ENCODE measurements at places on chromosomes 5 and 9.

DNA sequence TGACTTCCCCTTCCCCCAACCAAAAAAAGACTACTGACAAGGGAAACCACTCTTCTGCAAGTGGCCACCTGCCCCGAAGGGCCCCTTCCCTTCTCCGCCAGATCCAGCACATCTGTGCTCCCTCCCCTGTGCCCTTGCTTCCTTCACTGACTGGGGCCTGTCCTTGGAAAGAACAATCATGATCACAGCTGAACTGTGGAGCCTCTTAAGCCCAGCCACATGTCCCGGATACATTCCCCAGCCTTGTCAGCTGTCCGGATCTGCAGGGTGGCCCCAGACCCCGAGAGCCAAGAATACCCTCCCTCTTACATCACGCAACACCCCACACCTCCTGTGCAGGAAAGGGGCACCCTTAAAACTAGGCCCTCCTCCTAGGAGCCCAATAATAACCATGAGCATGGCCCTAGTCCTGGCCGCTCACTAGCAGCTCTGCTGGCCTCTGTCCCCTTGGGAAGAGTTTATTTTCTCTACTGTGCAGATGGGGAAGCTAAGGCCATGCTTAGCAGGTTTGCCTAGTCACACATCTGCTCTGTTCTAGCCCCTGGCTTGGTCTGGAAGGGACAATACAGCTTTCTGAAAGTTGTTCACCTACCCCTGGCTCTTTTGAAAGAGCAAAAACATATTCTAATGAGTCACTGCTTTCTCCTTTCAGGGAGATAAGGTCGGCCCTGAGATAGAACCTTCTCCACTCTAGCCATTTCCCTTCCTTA, 3.8 kb downstream of the SPRY4 start:
- DNase-seq = no peak

GRCh38 chr5:39178861-39179260, 40.5 kb downstream of the FYB1 start:
- no peak for DNase-seq

GRCh38 chr5:58787987-58788386, 205.1 kb downstream of the RAB3C start:
- no peak for DNase-seq

DNA sequence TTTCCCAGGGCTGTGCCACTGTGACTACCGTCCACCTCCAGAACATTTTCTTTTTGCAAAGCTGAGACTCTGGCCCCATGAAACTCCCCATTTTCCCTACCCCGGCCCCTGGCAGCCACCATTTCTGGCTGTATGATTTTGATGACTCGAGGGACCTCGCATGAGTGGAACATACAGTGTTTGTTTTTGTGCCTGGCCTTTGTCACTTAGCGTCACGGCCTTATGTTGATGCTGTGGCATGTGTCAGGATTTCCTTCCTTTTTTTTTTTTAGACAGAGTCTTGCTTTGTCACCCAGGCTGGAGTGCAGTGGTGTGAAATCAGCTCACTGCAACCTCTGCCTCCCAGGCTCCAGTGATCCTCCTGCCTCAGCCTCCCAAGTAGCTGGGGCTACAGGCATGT, 42.7 kb downstream of the ASS1 start:
- no peak for DNase-seq

DNA sequence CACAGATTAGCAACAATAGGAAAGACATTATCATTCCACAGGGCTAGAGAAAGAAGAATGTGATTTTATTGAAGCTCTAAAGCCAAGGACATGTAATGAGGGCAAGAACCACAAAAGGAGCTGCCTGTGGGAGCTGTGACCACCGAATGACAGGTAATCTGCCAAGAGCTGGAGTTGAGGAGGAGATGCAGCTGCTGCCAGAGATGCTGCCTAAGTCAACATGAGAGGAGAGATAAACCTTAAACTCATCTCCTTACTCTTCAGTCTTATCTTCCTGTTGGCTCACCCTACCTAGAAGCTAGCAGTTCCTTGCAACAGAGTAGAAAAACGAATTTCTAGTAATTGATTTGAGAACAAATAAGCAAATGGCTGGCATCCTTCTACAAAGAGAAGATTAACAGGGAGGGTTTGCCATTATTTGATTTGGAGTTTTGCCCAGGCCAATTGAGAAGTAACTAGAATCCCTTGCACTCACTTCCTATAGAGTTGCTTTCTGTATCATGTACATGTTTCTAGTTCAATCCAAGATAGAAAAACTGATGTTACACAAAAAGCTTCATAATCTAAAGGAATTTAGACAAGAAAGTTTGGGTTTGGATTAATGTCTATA, 539.2 kb downstream of the TLE1 start:
- no peak for DNase-seq

GRCh38 chr9:69323861-69324260, 1.2 kb upstream of the ENTREP1 start:
- no peak for DNase-seq

- DNase-seq = no peak
Observed at GRCh38 chr9:92725266-92725545, 39.4 kb downstream of the BICD2 start.

DNA sequence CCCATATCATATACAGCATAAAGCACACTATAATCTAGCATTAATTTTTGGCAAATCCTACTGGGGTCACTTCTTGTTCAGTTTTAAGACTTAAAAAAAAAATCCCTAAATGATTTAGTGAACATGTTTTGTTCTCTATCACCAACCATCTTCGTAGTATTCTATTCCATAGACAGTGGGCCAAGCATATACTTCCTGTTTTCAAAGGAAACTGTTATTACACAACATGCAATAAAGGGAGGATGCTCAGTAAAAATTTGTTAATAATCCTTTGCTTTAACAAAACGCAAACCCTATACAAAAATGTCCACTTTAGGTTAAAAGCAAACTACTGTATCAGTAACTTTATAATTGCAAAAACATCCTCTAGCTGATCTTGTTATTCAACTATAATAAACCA, 13.0 kb downstream of the CCNH start:
- DNase-seq = no peak

DNA sequence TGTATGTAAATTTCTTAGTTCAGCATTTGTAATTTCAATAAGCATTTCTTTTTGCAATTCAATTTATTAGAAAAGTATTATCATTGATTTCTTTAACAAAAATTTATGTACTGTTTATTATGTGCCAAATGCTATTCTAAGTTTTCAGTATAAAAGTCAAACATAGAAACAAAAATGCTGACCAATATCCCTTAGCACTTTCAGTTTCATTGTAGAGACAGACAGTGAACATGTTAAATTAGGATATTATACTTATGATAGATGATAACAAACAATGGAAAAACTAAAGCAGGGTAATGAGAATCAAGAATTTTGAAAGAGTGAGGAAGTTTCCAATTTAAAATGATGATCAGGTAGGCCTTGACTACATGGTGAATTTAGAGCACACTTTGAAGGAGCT, 1106.0 kb downstream of the TAF11L14 start:
- no peak for DNase-seq

DNA sequence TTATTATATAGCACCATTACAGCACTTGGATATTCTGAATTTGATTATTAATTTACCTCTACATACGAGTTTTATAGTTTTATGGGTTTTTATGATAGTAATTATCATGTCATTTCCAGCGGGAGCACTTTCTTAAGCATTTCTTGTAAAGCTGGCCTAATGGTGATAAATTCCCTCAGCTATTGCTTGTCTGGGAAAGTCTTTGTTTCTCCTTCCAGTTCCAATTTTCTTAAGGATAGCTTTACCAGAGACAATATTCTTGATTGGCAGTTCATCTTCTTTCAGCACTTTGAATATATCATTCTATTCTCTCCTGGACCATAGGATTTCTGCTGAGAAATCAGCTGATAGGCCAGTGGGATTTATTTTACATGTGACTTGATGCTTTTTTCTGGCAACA, 505.4 kb downstream of the TMEM232 start:
- DNase-seq = no peak

- no peak for DNase-seq
Observed at GRCh38 chr5:151038412-151038745, 18.0 kb downstream of the GPX3 start.

DNA sequence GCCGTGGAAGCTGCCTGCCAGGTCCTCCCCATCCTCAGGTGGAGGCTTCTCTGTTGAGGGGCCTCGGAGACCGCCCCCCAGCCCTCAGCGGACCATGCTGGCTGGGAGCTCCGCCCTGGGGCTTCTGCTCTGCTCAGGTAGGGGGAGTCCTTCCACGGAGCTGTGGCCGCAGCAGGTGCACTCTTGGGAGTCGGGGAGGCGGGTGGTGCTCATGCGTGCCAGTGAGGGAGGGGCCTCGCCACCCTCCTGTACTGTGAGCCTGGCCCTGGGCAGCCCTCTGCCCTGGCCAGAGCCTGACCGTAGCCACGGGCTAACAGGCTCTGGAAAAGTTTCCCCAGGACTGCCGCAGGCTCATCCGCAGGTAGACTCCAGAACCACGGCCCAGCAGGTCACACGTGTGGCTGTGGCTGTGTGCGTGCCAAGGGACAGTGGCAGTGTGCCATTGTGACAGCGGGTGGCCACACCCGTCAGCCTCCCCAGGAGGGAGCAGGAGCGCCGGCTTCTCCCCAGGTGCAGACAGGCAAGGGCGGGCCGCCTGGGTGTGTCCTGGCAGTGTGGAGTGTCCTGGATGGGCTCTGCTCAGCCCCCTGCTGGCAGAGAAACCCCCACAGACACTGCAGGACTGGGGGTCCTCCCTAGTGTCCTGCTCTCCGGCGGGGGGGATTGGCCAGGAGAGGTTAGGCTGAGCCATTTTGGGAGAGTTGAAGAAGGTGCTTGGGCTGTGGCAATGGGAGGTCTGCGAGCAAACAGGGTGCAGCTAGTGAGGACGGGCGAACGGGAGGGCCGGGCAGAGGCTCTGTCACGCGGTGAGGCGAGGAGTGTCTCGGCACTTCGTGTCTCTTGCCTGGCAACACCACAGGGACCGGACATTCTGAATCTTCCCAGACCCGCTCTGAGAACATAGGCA, 29.5 kb downstream of the TPPP start:
- DNase-seq = no peak

DNA sequence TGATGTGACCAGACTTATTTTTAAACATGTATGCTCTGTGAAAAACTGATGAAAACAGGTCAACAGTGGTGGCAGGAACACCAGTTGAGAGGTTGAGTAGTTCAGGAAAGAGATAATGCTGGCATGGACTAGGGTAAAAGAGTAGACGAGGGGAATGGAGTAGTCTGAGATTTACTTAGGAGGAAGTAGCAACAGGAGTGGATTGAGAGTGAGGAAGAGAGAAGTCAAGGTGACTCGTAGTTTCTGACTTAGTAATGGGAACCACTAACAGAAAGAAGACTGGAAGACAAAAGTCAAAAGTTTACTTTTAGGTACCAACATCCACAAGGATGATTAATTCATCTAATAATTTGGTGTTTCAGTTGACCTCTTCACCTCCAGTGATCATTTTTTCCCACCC, 3.6 kb downstream of the SRA1 start:
- no peak for DNase-seq

DNA sequence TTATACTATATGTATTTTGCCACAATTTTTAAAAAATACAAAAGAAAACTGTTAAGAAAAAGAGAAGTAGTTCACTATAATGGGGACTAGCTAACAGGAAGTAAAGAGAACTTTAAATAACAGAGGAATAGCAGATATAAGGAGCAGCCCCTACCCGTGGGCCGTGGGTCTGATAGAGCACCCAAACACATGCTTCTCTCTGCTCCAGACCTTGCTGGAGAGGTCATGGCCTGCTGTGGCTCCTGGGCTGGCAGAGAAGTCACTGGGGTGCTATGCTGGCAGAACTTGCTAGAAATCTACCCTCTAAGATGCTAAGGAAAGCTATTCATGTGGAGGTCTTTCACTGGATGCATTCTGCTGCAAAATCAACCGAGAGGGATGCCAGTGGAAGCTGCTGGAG, 10.0 kb upstream of the TNFAIP8 start:
- no peak for DNase-seq

GRCh38 chr9:137748311-137748710, 129.3 kb upstream of the CACNA1B start:
- DNase-seq = no peak

GRCh38 chr9:104842698-104843097, 78.8 kb downstream of the NIPSNAP3B start:
- no peak for DNase-seq

- DNase-seq = no peak
Observed at GRCh38 chr9:137128862-137129455, 10.0 kb upstream of the GRIN1 start.

DNA sequence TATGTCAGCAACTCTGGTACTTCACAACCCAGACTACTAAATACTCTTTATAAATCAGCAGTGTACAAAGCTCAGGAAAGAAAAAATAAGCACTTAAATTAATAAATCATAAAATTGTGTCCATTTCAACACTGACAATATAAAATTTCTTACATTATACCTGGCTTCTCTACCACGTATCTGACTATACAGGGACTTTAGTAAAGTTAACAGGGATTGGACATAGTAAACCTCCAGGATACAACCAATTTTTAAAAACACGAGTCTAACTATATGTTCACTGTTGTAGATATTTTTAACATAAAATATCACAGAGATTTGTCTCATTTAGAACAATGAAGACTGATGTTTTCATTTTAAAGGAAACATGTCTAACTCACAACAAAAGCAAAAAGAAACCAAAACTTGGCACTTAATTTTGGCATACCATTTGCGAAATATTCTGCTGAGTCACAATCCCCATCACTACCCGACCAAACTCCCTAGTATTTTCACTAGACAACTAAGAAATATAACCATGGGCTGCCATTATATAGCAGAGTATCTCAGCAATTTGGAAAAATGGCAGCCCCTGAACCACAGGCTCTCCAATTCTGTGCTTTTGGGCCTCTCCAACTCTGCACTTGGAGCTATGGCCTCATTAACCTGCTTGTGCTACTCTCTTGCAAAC, 14.4 kb downstream of the FAM169A start:
- DNase-seq = no peak
